Activated CD8-positive, alpha-beta memory T cell treated with anti-CD3 and anti-CD28 coated beads for 1 hour (primary cell): ENCODE measurements at places on chromosomes 2 and 18.
A peak's percentile ranks its signal among the peaks of the same experiment; 100 is the strongest.

DNA sequence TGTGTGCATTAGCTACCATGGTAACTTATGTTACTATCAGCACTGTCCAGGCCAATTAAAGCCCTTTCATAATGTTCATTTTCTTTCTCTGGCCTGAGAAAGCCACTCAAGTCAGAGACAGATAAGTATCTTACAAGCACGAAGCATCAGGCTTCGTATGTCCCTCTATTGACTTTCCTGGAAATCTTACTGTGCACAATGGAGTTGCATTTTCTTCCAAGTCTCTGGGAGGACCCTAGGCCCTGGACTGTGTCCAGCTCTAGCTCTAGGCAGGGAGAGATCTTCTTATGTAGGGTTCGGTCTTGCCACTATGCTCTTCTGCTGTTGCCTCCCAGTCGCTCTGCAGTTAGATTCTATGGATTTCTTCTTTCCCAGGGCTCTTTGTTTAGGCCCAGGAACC lies 40.0 kb upstream of the ITGA6 start:
- no peak for DNase-seq

DNA sequence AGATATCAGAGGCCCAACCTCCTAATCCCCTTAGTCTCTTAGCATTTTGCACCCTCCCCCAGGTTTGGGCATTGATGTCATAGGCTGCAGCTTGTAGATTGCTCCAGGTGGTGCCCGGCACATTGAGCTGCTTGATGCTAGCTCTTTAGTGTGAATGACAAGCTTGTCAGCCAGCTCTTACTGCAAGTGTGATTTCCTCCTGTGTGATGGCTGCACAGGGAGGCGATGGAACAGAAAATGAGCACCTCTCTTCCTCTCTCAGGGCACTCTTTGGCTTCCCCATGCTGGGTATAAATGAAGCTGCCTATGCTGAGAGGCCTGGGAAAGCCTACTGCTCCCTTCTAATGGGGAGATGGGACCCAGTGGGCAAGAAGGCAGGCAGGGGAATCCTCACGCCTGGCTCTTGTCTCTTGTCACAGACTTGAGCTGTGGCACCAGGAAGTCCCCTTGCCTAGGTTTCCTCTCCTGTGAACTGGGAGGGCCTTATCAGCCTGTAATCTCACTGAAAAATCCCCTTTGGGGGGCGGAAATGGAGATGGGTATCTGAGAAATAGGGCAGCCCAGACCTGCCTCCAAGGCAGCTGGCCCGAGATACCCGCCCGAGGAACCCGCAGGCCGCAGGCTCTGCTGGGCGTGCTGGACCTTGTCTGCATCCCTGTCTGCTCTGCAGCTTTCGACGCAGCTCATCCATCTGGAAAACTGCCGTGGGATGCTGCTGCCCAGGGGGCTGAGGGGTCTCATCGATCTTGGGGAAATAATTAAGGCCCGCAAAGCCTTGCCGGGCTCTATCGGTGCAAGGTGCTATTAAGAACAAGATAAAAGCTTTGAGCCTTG lies 163.5 kb upstream of the CXCR4 start:
- peak; percentile 14 for DNase-seq

GRCh38 chr2:143258126-143258892 lies 129.1 kb downstream of the ARHGAP15 start:
- no peak for DNase-seq

- no peak for DNase-seq
Measured at GRCh38 chr2:41784496-41784895, 263.3 kb upstream of the PKDCC start.

DNA sequence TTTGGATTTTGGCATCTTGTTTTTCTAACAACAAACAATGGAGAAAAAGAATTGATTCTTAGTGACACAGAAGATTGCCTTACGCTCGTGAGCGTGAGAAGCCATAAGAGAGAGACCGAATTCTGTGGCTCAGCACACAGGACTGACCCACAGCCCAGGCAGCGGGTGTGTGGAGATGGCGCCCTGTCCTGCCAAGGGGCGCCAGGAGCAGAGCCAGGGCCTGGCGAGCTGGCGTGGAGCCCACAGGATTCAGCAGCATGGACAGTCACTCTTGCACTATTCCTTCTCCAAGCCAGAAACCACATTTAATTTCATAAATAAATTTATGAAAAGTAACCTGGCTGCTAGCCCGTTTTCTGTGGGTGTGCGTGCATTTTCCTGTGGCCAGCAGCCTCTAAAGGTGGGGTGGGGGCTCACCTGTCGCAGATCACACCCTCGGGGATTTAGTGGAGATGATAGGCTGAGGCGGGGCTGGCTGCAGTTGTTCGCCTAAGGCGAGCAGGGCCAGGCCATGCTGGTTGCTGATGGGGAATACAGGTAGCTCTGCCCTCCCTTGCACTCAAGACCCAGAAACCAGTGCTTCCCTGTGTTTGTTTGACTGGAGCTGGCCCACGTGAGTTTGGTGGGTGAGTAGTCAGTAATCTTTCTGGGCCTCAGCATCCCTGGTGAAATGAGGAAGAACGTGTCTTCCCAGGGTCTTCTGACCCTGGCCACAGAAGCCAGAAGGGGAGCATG lies 46.2 kb downstream of the FAM168B start:
- DNase-seq, result no peak

DNA sequence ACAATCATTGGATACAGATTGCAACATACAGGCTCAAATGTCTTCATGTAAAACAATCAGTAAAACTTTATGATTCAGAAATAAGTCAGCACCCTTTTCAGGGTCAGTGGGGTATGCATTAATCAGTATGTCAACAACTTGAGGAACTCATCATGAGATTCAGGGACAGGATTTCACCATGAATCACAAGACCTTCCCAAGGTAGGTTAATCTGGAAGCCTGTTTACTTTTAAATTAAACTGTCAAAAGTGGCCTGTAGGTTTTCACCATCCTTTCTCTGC lies 104.8 kb downstream of the SP100 start:
- DNase-seq, result no peak

DNA sequence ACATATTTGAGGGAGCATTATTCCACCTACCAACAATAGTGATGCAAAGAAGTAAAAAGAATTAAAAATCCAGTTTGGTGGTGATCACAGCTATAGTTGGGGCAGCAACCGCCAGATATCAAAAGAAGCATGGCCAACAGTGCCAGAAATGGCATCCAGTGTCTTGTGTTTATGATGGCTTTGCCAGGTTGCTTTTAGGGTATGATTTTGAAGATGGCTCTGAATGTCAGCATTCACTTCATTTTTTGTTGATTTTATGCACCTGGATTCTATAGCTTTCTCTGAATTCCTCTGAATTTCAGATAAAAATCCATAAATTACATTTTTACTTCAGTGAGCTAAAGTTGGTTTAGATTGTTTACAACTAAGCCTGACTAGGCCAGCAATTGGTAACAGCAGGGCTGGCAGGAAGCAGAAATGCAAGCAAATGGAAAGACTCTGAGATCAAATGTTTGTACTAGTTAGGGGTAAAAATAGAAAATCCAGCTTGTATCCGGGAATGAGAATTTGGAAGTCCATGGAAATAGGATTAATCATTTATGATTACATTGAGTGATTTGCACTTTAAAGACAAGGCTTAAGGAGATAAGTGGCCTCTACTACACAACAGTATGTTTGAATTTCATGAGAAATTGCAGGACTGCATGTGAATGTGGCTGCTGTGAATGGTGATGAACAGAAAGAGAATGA lies 40.4 kb downstream of the COL3A1 start:
- no peak for DNase-seq

- no peak for DNase-seq
Measured at GRCh38 chr18:74291472-74291770, 342 bp downstream of the CYB5A start.

DNA sequence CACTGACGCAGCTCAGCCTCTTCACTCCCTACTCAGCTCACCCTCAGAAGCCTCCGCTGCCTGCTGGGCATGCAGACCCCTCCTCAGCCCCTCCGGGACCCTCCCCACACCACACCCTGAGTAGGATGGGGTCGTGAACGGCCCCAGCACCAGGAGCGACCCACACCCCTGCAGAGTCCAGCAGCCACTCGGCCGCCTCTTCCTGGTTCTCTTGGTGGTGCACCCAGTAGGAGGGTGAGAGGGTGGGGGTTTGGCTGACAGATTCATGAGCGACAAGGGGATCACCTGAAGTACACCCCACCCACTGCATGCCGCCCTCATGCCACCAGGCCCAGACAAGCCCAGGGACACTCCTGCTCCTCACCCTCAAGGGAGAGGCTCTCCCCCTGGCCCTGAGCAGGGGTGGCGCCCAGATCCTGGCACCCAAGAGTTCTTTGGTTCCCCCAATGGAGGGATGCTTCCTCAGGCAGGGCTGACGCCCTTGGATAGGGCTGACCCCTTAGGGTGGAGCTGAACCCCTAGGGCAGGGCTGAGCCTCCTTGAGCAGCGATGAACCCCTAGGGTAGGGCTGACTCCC lies 76.6 kb upstream of the GPC1 start:
- no peak for DNase-seq

GRCh38 chr2:39484620-39485495 lies 47.8 kb upstream of the MAP4K3 start:
- no peak for DNase-seq

GRCh38 chr2:38505779-38506178 lies 96.9 kb downstream of the HNRNPLL start:
- DNase-seq, result no peak

- no peak for DNase-seq
Measured at GRCh38 chr2:182887753-182888415, 21.4 kb upstream of the FRZB start.

DNA sequence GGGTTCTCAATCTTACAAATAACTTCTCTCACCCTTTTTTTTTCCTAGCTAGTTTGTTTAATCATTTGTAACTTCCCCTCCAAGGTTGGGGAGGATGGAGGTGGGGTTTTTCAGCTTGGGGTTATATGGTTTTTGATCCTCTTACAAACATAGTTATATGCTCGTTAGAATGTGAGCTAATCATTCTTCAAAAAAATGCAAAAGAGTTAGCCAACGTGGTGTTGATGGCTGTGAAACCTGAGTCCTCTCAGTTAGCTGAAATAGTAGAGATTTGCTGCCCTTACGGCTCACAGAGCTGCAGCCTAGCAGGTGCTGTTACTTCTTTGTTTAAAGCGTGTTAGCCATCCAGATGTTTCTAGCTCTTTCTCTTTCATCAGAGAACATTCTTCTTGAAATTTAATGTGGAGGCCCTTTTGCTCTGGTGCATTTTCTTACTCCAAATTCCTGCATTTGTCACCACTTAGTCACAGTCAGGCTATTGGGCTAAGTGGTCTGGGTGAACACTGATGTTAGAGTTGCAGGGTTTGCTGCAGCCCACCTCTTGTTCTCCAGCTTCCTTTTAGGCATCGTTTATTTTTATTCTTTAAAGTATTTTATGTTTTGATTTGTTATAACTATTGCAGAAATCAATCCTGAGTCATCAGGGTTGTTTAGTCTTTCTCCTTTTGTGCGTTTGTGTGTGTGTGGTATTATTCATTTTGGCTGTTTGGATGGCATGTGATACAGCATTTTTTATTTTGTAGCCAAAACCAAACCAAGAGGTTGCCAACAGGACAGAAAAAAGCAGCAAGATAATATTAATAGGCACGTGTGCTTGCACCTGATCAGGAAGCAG lies 41.1 kb downstream of the LIMS1 start:
- no peak for DNase-seq

- DNase-seq, result no peak
Measured at GRCh38 chr18:11906176-11906575, 1.9 kb downstream of the MPPE1 start.

DNA sequence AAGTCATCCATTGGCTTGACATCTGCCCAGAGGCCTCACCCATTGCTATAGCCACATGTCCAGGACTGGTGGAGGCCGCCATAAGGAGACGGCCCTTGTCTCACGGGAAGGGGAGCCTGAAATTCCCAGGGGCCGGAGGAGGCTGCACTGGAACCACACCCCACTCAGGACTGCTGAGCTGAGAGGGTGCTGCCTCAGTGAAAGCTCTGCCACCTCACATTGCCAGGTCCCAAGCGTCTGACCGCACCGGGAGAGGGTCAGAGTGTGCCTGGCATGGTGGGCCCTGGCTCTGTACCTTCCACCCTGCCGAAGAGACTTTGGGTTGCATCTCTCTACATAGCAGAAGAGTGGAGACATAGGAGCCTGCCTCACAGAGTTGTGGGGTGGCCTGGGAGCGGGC lies 134.1 kb upstream of the GLI2 start:
- no peak for DNase-seq

GRCh38 chr2:181973171-181973783 lies 12.4 kb upstream of the PPP1R1C start:
- DNase-seq, result no peak

GRCh38 chr2:79799729-79800128 lies 286.9 kb downstream of the CTNNA2 start:
- no peak for DNase-seq

DNA sequence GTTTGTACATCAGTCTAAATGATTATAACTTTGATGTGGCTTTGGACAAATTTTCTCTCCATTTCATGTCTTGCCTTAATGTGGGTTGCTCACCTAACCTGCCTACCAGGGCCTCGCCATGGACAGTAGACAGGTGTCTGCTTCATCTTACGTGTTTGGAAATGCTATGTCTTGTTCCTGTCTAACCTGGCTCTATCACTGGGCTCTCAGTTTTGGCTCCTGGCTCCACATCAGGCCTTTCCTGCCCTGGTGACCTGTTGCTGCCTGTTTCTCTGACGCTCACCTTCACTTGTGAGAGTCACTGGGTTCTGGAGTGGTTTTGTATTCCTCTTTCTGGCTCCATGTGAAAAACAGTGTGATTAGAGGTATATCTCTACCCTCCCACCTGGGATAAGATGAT lies 65.9 kb downstream of the PHLPP1 start:
- DNase-seq, result no peak

GRCh38 chr2:202290970-202291369 lies 25.4 kb downstream of the NOP58 start:
- no peak for DNase-seq

DNA sequence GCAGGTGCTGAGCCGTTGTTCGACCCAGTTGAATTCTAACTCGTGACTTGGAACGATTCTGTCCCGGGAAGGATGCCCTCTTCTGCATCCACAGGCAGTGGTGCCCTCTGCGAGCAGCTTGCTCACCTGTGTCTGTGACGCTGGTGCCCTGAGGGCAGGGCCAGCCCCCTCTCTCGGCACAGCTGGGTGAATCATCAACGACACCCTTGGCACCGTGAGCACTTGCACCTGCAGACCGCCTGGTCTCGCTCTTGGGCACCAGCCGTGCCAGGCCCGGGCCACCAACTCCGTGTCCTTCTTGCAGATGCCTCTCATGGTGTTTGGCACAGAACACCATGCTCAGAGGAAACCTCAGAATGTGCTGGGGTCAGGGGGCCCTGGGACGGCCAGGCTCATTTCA lies 75.0 kb downstream of the SLC66A2 start:
- DNase-seq, result no peak

DNA sequence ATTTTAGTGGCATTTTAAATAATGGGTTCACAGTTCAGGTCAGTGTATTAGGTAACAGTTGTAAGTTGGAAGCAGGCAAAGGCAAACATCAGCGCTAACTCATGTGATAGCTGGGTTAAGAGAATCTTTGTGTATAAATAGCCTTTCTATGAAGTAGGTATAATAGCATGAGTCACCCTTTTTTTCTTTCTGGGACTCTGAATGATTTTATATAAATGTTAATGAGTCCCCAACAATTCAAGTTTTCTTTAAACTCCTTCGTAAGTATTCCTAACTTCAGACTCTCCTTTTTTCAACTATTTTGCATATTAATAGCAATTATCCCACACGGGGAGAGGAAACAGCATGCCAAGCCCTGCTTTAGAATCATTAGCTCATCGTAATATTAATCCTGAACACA lies 384.3 kb downstream of the PIK3C3 start:
- no peak for DNase-seq

- no peak for DNase-seq
Measured at GRCh38 chr2:239821694-239822075, 203.5 kb downstream of the NDUFA10 start.
